ENCODE measurements at places on chromosomes 2 and 18.

DNA sequence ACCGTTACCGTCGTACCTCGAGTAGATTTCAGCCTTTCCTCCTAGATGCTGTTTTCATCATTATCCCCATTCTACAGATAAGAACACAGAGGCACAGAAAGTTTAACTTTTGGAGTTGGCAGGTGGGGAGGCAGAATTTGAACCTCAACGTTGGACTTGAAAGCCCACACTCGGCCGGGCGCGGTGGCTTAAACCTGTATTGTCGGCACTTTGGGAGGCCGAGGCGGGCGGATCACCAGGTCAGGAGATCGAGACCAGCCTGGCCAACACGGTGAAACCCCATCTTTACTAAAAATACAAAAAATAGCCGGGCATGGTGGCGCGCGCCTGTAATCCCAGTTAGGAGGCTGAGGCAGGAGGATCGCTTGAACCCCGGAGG lies 11.5 kb downstream of the CATIP start:
- no peak for DNase-seq

GRCh38 chr2:159797543-159798375 lies at the start of gene CD302:
CD302 (minus strand) TSS chr2:159798208; CDS start chr2:159798198, 10 bp downstream.
- peak; percentile 49 for DNase-seq

DNA sequence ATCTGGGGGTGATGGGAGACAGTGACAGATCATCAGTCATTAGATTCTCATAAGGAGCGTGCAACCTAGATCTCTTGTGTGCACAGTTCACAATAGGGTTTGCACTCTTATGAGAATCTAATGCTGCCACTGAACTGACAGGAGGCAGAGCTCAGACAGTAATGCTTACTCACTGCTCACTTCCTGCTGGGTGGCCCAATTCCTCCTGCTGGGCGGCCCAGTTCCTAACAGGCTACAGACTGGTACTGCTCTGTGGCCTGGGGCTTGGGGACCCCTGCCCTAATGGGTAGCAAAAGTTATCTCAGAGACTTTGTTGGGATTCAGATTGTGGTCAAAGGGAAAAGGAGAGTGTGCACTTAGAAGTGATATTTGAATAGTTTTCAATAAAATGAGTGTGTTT lies 840.1 kb upstream of the ID2 start:
- DNase-seq = no peak

DNA sequence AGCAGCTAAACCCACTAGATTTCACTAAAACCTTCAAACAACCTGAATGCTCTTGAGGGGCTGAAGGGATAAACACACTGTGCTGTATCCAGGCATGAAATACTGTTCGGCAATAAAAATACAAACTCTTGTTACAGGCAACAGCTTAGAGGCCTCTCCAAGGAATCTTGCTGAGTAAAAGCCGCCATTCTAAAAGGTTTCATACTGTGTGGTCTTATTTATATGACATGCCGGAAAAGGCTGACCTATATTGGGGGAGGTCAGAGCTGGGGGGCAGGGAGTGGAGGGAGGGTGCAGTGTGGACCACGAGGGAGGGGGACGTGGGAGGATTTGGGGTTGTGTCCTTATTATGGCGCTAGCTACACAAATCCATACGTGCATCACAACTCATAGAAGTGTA lies 136.2 kb downstream of the MBP start:
- DNase-seq = no peak

DNA sequence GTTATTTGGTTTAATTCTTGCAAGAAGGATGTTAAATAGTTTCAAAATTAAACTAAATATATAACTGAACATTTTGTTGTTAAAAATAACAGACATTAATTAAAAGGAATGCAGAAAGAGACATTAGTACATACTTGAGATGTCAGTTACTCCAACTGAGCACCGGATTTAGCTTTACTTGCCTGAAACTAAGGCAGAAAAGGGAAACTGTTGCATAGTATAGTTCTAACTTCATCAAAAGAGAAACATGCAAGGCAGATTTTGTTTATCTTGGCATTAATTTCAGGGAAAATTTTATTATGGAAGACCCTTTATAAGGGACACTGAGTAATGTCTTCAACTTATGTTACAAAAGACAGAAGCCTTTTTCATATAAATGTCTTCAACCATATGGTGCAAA lies 218.3 kb downstream of the STK39 start:
- no peak for DNase-seq

DNA sequence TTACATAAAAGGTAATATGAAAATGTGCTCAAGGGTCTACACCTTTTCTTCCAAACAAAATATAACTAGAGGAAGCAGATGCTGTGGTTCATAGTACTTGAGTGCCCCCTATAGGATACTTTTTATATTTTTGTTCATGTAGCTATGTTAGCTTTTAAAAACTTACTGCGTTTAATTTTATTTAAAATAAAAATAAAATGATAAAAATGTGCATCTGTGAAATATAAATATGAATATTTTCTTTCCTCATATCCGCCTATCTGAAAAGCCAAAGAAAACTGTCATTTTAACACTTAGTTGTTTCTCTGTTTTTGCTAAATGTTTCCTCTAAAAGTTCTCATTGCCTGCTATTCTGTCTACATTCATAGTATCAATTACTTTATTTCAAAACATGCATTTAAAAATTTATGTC lies 9.6 kb upstream of the LRP1B start:
- DNase-seq = no peak

- no peak for DNase-seq
Observed at GRCh38 chr2:102703748-102704147, 58.1 kb upstream of the TMEM182 start.

DNA sequence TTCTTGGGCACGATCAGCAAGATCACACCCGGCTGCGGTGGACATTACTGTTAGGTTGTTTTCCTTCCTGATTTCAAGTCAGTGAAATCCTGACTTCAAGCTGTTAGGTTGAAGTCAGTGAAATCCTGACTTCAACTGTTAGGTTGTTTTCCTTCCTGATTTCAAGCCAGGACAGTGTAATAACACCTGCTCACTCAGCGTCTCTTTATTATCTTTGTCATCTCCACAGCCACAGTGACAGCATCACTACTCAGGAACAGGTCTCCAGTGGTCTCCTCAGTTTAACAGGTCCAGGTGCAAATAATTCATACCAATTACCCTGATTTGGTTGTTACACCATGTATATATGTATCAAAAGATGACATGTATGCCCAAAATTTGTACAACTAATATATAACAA lies 208.1 kb upstream of the REG3G start:
- DNase-seq = no peak

GRCh38 chr2:26720322-26721114 lies 28.0 kb downstream of the KCNK3 start:
- DNase-seq = no peak

DNA sequence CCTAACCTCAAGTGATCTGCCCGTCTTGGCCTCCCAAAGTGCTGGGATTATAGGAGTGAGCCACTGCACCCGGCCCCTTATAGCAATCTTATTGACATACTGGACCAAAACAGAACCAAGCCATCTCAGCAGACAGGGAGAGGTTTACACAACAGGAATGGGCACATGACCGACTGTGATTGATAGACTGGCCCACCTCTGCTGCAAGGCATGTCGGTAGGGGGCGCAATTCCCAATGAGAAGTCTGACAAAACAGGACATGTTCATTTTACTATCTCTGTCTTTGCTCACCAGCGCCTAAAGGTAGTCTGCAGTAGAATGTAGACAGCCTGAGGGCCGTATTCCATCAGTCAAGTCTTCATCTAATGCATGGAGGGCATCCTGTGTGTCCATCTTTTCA lies 2.0 kb downstream of the LYPD6B start:
- no peak for DNase-seq

- no peak for DNase-seq
Observed at GRCh38 chr2:8288206-8288605, 393.6 kb upstream of the ID2 start.

- no peak for DNase-seq
Observed at GRCh38 chr2:20313659-20314058, 37.0 kb downstream of the PUM2 start.

GRCh38 chr18:63476668-63477067 lies at the start of gene SERPINB5:
SERPINB5 (plus strand) TSS chr18:63476958; CDS start chr18:63484429, 7,471 bp downstream.
- DNase-seq = no peak

DNA sequence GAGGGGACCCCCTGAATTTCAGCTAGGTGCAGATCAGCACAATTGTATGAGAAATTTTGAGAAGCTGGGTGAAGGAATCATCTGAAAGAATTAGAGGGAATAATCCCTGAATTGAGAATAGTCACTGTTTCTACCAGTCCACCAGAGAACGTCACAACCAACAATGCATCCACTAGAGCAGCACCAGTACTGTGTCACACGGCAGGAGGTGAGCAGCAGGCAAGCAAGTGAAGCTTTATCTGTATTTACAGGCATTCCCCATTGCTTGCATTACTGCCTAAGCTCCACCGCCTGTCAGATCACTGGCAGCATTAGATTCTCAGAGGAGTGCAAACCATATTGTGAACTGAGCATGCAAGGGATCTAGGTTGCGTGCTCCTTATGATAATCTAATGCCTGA lies 40.7 kb downstream of the GDF7 start:
- DNase-seq = no peak

DNA sequence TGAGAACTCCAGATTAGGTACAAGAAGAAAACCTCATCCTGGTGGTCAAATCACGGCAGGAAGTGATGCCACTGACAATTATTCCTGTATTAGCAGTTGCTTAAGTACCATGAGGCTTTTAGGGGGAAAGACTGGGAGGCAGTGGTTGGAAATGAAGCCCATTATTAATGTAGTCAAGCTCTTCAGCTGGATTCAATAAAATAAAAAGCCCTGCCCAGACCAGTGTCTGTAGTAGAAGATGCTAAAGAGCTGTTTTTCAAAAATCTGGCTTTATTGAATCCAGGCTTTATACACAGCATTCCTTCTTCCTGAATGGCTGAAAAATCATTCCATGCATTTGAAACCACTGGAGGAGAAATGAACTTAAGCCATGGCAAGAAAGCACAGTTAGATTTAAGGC lies 155.2 kb downstream of the BCL2 start:
- DNase-seq = no peak

GRCh38 chr2:45821558-45822271 lies 170.2 kb downstream of the PRKCE start:
- no peak for DNase-seq

DNA sequence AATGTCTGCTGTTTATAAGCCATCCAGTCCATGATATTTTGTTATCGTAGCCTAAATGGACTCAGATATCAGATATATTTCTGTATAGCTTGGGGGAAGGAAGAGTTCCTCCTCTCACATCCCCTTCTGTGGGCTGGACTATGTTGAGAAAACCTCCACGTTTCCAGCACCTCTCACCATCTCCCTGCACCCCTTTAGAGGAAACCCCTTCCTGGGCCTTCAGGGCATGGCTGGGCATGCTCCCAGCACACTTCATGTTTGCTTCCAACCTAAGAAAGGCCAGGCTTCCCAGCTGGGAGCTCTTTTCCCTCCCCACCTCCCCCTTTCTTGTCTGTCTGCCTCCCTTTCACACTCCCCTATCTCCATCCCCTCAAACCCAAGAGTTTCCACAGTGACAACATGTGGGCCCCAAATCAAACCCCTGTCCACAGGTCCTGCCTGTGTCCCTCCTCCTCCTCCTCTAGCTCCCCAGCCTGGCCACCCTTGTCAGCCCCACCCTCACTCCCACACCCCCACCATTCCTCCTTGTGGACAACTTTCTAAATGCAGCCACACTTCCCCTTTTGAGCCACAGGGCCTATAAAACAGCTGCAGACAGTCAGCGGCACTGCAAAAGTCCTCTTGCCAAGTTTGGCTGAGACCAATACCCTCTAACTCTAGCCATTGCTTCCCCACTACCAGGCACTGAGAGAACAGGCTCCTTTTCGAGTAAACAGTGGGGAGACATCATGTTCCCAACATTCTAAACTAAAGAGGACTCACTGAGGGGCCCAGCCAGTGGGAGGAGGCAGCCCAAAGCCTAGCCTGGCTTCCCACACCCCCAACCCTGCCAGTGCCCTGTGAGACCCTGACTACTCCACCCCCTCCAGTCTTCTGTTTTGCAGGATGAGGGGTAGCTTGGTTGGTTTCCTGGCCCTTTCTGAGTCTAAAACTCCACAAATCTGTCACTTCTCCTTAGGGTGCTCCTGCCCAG lies 120.5 kb downstream of the ZFP36L2 start:
- peak; percentile 89 for DNase-seq

DNA sequence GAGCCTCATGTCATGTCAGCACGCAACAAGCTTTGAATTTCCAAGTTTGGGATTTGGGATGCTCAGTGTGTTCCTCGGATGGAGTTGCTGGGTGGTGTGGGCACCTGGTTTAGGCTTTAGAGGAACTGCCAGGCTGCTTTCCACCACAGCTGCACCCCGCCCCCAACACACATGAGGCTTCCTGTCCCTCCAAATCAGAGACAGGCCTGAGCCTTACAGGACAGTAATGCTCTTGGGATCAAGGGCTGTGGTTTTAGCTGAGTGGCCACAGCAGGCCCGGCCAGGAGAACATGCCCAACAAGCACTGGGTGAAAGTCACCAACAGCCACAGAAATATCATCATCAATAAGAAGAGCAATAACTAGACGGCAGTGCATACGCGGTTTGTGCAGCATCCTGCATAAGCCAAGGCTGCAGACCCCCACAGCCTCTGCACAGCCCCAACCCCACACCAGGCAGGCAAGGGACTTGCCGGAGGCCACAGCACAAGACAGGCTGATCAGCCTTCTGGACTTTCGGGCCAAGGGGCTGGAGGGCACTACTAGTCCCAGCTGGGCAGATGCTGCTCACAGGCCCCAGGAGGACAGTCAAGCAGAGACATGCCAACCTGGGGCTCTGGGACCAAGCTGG lies 29.7 kb upstream of the GPC1 start:
- DNase-seq = no peak

DNA sequence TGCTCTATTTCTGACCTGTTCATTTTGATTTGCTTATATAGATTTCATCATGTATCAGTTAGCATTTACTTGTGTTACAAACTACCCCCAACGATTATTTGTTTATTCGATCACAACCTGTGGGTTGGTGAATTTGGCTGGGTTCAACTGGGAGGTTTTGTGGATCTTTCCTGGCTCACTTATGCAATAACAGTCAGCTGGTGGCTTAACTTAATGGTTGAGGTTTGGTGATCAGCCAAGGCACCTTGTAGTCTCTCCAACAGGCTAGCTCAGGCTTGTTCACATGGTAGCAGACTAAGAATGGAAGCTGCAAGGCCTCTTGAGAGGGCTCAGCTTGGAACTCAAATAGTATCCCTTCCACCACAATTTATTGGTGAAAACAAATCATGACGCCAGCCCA lies 5.4 kb upstream of the PUM2 start:
- no peak for DNase-seq

DNA sequence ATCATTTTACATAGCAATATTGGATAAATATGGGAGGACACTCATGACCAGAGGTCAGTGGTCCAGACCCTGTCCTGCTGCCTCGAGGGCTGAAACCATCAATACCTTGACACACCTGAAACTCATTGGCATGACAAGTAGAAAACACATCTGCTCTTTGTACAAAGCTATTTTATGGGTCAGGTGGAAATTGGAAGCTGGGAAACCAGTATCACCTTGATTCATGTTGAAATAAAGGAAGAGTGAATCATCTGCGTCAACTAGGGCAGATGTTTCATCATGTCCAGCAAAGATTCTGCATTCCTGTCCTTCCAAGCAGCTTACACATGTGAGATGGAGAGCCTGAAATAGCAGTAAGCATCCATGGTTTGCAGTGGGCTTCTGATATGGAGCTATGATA lies 80.0 kb upstream of the ERBB4 start:
- no peak for DNase-seq

GRCh38 chr2:207754498-207755383 lies 15.0 kb downstream of the FZD5 start:
- no peak for DNase-seq

- no peak for DNase-seq
Observed at GRCh38 chr2:239139566-239139965, 261.3 kb downstream of the HDAC4 start.

GRCh38 chr2:44817256-44817655 lies 124.2 kb upstream of the SIX3 start:
- no peak for DNase-seq

Data from GDM1 (cell line).